ENCODE measurements at places on chromosomes 12 and 14.

- DNase-seq = no peak
These were observed 93.7 kb downstream of the KICS2 start for GRCh38 chr12:64128366-64128765.

GRCh38 chr12:8638951-8639350 lies 23.7 kb downstream of the MFAP5 start:
- no peak for DNase-seq

- no peak for DNase-seq
These were observed 31.7 kb downstream of the RTRAF start for GRCh38 chr14:52020866-52021717.

GRCh38 chr14:101927859-101928258 lies 36.5 kb upstream of the DYNC1H1 start:
- peak; percentile 90 for DNase-seq

- no peak for DNase-seq
These were observed 13.9 kb upstream of the NUDT4 start for GRCh38 chr12:93363841-93364297.

DNA sequence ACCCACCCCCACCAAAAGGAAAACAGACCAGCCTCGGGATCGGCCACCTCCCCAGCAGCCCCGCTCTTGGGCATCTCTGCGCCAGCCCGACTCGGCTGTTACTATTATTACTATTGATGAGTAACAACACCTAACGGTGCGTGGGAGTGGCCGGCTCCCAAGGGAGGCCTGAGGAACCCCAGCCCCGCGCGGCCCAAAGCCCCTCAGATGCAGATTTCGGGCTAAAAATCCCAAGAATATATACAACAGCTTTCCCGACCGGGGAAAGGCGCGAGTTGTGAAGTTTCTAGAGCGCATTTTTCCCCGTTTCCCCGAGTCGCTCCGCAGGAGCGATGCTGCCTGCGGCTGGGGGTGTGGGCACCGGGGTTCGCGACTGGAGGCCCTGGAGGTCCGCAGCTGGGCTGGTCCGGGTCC lies 565 bp downstream of the NT5DC3 start:
- DNase-seq = no peak

DNA sequence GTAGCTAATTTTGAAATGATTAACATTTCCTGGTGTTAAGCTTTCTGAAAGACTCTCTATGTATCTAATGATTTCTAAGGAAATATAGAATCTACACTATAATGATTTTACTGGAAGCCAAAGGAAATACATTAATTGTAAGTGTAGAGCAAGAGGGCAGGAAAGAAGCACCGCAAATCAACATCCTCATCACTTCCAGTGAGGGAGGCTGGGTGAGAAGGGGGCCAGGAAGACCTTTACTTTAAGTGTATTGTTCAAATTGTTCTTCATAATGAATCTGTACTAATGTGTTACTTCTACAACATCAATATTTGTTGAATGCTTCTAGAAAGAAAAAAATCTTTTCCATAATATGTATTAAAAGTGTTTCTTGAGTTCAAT lies 65.3 kb upstream of the DACT1 start:
- no peak for DNase-seq

- DNase-seq = no peak
These were observed 6.4 kb downstream of the TMEM117 start for GRCh38 chr12:43842259-43842658.

- no peak for DNase-seq
These were observed 291.3 kb downstream of the ACSS3 start for GRCh38 chr12:81369175-81369574.

- no peak for DNase-seq
These were observed 175.0 kb upstream of the TMEM132C start for GRCh38 chr12:128091951-128092382.

DNA sequence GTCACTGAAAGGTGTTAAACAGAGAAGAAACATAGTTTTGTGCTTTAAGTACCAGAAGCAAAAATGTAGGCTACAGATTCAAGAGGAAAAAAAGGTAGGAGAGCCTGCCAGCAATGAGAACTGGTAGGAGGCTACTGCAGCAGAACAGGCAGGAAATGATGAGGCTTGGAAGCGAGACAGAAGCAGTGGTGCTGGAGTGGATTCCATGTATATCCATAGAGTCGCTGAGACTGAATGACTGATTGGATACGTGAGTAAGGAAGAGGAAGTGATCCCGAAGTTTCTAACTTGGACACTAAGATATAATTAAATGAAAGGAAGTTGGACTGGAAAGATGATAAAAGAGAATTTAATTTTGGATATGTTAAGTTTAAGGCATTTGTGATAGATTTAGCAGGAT lies 45.0 kb upstream of the CCDC91 start:
- no peak for DNase-seq

- no peak for DNase-seq
These were observed 79.7 kb downstream of the PAPOLA start for GRCh38 chr14:96581902-96582301.

GRCh38 chr12:94819011-94819410 lies 168.7 kb upstream of the TMCC3 start:
- no peak for DNase-seq

DNA sequence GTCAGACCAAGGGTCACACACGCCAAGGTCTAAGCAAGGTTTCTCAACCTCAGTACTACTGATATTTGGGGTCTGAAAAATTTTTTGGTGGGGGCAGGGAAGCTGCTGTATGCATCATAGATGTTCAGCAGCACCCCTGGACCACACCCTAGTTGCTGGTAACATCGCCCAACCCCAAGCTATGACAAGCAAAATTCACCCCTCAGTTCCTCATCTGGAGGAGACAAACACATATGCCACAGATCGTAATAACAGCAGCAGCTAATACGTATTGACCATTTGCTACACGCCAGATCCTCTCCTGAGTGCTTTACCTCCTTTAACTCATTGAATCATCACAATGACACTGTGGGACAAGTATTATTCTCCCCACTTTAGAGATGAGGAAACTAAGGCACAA lies 46.4 kb downstream of the ACTN1 start:
- no peak for DNase-seq

DNA sequence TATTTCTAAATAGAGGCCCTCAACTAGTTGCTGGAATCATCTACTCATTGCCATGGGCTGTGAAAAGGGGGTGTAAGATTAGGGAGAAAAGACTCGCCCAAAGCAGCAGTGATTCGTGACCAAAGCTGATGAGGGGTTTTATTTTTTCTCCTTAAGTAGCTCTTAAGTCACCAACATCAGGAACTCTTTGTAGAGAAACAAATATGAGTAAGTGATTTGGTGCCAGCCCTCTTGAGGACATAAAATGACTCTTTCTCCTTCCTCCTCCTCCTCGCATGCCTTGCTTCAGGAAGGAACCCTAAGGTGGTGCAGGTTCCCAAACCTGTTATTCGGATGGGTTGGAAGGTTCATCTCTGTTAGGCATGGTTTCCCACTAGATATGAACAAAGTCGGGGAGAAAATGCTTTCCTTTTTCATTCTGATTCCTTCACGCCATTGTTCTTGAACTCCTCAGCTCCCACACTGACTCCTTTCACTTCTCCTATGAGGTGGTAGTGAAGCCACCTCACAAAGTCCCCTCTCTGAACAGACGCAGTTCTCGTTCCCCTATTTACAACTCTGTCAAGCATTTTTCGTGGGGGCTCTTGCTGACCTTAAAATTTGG lies 113.4 kb downstream of the ETV6 start:
- no peak for DNase-seq

DNA sequence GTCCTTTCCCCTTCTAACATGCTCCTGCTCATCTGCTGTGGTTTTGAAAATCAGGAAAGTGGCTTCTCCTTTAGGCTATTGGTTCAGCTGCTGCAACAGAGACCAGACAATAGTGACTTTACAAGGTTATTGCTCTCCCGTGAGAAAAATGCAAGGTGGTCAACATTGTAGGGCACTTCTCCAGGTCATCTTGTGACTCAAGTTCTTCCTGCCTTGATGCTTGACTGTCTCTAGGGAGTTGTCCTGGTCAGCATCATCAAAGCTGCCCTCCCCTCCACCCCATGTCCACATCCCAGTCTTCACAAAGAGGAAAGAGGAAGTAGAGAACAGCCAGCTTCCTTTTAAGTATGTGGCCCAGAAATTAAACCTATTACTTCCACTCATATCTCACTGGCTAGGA lies 3.9 kb upstream of the TMEM63C start:
- no peak for DNase-seq

DNA sequence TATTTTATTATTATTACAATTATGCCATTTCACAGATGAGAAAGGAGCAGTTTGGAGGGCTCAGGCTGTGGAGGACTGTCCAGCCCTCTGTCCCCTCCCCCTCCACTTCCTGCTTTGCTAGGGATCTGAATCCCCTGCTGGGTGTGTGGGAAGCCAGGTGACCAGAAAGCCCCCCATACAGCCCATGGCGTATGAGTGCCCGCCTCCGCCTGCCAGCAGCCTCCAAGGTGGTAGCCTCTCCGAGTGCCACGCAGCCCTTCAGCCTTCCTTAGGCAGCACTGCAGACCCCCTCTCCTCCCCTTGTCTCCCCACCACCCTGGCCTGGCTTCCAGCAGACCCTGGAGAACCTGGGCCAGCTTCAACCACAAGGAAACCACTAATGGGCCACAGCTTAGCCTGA lies 12.6 kb downstream of the DTX1 start:
- DNase-seq = no peak

GRCh38 chr14:48704639-48705038 lies 881.5 kb downstream of the RPS29 start:
- no peak for DNase-seq

DNA sequence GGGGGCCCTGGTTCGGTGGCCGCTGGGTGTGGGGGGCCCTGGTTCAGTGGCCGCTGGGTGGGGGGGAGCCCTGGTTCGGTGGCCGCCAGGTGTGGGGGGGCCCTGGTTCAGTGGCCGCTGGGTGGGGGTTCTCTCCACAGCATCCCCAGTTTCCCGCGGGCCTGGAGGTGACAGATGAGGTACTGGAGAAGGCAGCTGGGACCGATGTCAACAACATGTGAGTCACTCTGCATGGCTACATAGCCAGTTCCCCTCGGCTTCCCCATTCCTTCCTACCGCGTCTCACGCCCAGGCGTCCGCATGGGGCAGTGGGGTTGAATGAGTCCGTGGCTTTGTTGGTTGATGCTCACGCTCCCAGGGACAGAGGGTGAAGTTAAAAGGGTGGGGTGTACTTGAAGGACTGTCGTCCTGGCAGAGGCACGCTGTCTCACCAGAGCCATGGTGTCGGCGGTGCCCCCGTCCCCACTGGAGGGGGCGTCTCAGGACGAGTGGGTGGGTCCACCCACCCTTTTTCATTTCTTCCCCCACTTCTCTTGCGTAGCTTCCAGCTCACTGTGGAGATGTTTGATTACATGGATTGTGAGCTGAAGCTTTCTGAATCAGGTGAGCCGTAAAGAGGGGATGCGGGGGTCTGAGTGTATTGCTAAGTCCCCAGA lies 15.6 kb downstream of the HIP1R start:
- no peak for DNase-seq

DNA sequence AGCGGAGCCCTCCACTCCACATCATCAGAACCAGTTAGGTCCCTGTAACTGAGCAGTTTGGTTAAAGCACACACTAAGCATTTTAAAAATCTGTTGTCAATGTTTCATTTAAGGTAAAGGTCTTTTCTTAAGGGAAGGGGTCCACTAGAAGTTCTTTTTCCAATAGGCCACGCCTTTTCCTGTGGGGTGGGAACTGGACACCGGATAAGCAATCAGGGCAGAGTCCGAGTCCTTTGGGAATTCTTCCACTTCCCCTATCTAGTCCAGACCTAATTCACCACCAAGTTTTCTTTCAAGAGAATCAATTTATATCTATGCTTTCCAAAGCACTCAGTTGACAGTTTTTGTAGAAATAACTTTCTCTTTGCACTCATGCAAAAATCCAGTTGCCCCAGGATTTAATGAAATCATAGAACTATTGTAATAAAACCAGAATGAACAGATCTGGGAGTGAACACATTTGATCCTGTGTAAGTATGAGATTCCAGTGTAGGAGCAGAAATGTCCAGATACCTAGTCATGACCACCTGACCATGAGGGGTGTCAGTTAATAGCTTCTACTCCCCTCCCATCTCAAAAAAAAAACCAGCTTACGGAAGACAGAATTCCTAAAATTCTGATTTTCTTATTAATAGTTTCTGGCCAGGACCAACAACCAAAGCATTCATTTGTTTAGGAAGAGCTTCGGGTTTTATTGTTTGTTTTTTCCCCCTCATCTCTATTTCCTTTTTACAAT lies 11.7 kb downstream of the VPS37B start:
- DNase-seq = no peak

DNA sequence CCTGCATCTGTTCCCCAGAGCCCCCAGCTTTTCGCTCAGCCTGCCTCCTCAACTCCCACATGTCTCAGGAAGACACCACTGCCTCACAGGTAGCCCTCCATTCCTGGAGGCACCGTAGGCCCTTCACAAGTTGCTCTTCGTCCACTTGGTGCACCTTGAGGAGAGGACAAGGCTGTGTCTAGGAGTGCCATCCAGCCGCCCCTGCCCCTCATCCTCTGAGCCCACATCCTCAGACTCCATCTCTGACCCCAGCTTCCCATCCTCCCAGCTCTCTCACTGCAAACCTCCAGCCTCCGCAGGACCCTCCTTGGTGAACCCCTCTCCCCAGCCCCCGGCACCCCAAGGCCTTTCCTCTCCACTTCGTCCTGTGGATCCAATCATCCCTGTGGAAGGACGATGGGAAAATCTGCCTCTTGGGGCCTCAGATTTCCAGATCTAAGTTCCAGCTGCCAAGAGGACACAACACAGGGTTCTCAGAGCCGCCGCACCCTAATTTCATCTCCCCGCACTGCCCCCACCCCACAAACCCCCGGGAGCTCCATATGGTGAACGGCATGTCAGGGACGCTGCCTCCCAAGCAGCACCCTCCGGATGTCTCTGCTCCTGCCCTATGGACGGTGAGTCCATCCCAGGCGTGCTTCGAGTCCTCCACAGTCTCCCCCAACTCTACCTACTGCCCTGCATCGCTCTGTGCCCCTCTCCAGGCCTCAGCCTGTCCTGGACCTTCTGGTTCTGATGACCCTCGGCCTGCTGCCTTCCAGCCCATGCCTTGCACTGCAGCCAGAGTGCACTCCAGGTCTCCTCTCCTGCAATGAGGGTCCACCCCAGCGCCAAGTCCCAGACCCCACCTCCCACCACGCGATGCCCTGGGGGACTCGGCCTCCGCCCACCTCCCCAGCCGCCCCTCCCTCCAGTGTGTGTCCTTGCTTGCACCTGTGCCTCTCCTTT lies 314.1 kb upstream of the DIO3 start:
- no peak for DNase-seq

GRCh38 chr14:91837076-91837475 lies 30.3 kb downstream of the TC2N start:
- DNase-seq = no peak

GRCh38 chr12:89383235-89384049 lies 31.1 kb upstream of the DUSP6 start:
- DNase-seq = no peak

- no peak for DNase-seq
These were observed 250.4 kb upstream of the SLC16A7 start for GRCh38 chr12:59345406-59345805.

GRCh38 chr12:110849748-110850403 lies 3.1 kb downstream of the CCDC63 start:
- DNase-seq = no peak

- DNase-seq = no peak
These were observed 18.4 kb downstream of the FAR2 start for GRCh38 chr12:29167445-29167844.

- no peak for DNase-seq
These were observed 206.5 kb downstream of the EFCAB11 start for GRCh38 chr14:89748004-89748403.

GRCh38 chr12:4433745-4434058 lies 11.9 kb downstream of the FGF6 start:
- DNase-seq = no peak

All from right lung (tissue), 10 donors.